Upper lobe of left lung (tissue), 6 donors: ENCODE measurements at places on chromosomes 2 and 18.

DNA sequence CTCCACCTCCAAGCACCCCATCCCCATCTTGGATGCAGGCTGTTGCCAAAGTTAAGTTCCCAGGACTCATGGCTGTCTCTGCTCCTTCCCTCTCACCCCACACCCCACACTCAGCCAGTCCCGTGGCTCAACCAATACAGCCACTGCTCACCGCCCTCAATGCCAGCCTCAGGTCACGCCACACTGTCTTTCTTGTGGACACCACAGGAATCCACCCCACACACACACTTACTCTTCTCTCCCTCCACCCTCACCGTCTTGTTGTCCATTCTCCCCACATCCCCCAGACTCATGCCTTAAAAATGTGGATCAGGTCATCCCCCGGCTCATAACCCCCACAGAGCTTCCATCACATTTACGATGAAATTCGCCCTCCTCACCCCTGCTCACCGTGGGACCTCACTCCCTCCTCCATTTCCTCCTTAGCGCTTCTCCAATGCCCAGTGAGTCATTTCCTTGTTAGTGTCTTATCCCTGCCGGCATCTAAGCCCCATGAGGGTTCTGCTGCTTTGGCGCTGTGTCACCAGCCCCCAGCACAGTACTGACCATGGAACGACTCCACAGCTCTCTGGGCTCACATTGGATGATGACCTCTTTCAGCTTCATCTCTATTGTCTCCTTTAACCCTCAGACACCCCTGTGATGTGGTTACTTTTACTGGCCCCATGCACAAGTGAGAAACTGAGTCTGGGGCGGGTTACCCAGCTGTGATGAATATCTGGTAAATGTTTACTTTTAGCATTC is 13.8 kb downstream of the MLPH start:
- no peak for DNase-seq

- no peak for DNase-seq
Measured at GRCh38 chr2:50379351-50379750, 652.6 kb downstream of the NRXN1 start.

DNA sequence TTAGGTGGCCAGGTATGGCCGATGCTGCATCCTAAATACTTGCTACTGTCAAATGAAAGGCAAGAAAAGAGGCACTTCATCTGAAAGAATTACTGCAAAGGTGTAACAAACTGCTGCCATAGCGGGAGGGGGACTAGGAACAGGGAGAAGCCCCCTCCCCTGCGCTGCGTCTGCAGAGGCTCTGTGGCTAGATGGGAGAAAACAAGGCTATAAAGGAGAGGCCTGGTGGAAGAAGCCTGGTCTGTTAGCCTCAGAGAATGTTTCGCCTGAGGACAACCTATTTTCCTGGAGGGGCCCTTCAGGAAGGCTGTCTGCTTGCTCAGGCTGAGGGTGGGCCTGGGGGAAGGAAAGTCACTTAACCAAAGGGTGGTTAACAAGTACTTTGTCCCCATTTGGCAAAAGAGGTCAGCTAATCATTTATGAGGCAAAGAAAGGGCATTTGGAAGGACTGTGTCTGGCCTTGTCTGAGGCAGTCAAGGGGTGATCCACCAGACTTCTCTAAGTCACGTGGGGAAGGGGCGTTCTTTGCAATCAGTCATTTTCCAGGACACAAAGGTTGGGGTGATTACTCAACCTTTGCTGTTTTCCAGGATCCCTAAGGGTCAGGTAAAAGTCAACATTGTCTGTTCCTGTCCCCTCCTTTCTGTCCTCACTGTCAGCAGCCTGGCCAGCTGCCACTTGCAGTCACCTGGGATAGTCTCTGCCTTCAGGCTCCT is 103.0 kb upstream of the TMEM200C start:
- DNase-seq: no peak

GRCh38 chr2:12742891-12743290 is 26.2 kb downstream of the TRIB2 start:
- no peak for DNase-seq

DNA sequence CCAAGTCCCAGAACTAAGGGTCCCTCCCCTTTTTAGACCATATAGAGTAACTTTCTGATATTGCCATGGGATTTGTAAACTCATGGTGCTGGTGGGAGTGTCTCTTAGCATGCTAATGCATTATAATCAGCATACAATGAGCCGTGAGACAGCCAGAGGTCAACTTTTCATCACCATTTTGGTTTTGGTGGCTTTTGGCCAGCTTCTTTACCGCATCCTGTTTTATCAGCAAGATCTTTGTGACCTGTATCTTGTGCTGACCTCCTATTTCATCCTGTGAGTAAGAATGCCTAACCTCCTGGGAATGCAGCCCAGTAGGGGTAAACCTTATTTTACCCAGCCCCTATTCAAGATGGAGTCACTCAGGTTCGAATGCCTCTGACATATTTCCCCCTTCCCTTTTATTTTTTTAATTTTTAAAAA is 148.2 kb downstream of the PHLPP1 start:
- no peak for DNase-seq

GRCh38 chr2:120291401-120292311 is 39.0 kb downstream of the RALB start:
- DNase-seq: no peak

- DNase-seq: no peak
Measured at GRCh38 chr2:226760412-226761194, 39.0 kb downstream of the IRS1 start.

DNA sequence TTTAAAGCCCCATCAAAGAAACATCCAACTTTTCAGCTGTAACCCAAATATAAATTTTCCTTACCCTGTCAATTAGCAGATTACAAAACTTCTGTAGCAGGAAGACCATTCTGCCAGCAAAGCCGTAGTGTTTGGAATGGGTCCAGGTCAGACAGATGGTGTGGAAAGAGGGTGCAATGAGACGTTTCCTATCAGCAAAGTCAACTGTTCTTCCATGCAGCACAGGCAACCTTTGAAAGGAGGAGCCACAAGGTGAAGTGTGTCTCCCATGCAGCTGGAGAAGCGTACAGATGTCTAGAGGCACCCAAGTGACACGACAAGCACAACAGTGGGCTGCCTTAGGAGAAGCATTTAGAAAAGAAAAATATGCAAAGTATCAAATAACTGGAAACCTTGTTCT is 83.7 kb downstream of the SP3 start:
- no peak for DNase-seq

DNA sequence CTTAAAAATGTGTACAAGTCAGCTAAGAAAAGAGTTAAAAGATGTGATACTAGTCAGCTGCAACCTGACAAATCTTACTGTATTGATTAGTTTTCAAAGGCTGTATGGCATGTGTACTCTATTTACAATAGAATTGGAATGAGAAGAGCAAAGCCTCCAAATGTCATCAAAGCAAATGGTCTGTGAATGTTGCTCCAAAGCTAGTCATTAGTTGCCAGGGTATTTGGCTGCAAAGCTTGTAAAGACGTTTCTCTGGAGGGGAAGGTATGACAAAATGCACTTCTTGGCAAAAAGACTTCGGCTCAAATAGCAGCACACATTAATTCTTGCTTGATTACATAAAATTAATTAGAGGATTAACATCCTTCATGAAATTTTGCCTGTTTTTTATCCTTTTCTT is 59.3 kb downstream of the ETAA1 start:
- DNase-seq: no peak

GRCh38 chr2:138060301-138060635 is 96.0 kb downstream of the HNMT start:
- DNase-seq: no peak

GRCh38 chr18:39366656-39367055 is 1801.1 kb upstream of the CELF4 start:
- DNase-seq: no peak

GRCh38 chr18:39705362-39705761 is 2139.8 kb upstream of the CELF4 start:
- DNase-seq: no peak

DNA sequence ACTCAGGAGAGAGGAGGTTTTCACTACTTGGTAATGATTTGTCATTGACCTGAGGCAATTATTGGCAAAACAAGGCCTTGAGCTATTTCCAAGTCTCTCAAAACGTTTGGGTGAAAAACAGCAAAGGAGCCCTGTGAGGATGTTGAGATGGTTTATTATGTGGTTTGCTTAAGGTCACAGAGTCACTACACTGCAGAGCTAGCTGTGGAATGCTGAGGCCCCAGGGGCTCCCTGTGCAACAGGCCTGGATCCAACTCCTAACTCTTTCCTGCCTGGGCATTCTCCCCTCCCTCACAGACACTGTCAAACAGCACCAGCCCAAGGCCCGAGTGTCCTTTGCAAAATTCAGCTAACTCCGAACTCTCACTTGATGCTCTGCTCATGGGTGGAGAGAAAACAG is 754.6 kb upstream of the SOX11 start:
- DNase-seq: no peak

DNA sequence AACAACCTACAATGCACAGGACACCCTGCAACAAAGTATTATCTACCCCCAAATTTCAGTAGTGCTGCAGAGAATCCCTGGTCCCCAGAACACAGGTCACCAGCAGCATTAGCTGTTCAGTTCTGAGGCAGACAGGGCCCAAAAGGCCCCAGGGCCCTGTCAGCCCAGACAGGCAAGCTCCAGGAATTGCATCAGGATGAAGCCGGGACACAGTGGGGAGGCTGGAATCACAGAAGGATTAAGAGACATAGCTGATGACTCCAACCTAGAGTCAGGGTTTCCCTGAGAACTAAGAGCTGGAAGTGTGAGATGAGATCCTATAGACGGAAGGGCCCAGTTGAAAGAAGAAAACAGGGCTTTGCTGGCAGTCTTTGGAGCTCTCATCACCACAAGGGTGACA is 148.1 kb downstream of the GALNT14 start:
- DNase-seq: no peak

GRCh38 chr2:127531221-127531648 is 4.2 kb upstream of the MYO7B start:
- no peak for DNase-seq

GRCh38 chr2:135925571-135925970 is 49.3 kb upstream of the MCM6 start:
- no peak for DNase-seq

DNA sequence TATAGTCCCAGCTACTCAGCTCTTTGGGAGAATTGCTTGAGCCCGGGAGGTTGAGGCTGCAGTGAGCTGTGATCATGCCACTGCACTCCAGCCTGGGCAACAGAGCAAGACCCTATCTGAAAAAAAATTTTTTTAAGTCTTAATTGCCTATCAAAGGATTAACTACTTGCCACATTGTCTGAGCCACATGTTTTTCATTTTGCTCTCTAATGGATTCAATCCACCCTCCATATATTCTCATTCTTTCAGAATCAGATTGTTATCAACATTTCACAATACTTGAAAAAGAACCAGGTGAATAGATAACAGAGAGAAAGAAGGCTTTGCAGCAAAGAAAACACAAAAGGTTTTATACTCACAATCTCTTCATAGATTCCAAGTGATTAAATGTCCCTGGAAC is 61.0 kb downstream of the PXDN start:
- no peak for DNase-seq

GRCh38 chr2:61736953-61737352 is 116.9 kb downstream of the FAM161A start:
- no peak for DNase-seq

DNA sequence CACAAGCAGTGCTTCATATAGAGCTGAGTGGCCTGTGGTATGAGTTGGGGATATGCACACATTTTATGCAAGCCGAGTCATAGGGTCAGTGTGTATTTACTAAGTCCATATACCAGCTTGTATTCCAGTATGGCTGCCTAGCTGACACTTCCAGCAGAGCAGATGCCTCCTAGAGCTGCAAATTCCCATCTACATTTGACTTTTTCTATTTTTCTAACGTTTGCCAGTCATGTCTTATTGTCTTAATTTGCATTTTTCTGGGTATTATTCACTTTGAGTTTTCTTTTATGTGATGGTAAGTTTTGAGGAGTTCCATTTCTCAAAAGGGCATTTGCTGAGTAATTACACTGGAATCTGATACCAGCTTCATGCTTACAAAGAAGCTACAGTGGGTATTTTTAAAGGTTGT is 334.5 kb upstream of the CDH2 start:
- DNase-seq: no peak

DNA sequence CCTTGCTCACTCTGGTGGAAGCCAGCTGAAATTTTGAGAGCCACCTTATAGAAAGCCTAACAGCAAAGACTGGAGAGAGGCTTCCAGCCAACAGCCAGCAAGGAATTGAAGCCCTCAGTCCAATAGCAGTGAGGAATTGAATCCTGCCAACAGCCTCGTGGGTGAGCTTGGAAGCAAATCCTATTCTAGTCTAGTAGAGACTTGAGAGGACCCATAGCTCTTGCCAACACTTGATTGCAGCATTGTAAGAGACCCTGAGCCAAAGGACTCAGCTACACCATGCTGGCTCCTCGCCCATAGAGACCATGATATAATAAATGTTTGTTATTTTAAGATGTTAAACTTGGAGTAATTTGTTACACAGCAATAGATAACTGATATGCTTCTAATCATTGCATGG is 403.0 kb upstream of the TNP1 start:
- DNase-seq: no peak

- DNase-seq: no peak
Measured at GRCh38 chr2:13652531-13653313, 936.0 kb downstream of the TRIB2 start.

DNA sequence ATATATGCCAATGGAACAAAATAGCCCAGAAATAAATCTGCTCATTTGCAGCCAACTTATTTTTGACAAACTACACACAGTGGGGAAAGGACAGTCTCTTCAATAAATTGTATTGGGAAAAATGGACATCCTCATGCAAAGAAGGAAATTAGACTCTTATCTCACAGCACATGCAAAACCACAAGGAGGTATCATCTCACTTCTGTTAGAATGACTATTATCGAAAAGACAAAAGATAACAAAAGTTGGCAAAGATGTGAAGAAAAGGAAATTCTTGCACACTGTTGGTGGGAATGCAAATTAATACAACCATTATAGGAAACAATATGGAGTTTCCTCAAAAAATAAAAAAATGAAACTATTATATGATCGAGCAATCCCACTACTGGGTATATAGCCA is 16.3 kb upstream of the WDR75 start:
- no peak for DNase-seq

DNA sequence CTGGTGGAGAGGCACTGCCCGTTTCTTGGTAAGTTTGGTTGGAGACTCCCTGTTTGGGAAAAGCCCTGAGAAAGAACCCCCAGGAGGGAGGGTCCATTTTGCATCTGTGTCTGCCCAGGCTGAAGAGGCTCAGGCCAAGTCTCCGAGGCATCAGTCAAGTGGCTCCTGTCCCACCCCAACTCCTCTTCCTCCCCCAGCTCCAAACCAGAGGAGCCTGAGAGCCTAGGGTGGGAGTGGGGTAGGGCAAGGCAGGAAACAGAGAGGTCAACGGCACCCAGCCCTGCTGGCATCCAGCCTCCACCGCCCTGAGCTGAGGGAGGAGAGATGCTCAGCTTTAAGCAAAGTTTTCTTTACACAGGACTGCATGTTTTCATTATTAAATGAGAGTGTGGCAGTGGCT is 38.2 kb downstream of the CYP27C1 start:
- DNase-seq: peak; percentile 15

DNA sequence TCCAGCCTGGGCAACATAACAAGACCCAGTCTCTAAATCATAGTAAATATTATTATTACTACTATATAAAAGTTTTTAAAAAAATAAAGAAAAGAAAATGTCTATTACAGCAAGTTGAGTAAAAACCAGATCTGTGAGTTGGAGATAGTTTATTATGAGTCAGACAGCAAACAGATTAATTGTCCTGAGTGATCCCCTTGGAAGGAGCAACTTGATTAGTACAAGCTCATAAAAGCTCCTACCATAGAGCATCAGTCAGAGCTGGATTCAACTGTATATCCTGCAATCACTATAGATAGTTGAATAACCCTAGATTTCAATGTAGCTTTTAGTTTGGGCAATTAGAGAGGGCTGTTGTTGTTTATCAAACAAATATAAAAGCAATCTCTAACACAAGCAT is 84.1 kb downstream of the TRABD2A start:
- DNase-seq: no peak

- DNase-seq: no peak
Measured at GRCh38 chr18:11955239-11956029, 25.9 kb upstream of the IMPA2 start.
